M059J (cell line): ENCODE measurements at places on chromosomes 6 and 20. TPM values are rescaled to one million over a fixed set of nuclear protein-coding genes. Genes with fewer than 3 reads are reported as not detected.

DNA sequence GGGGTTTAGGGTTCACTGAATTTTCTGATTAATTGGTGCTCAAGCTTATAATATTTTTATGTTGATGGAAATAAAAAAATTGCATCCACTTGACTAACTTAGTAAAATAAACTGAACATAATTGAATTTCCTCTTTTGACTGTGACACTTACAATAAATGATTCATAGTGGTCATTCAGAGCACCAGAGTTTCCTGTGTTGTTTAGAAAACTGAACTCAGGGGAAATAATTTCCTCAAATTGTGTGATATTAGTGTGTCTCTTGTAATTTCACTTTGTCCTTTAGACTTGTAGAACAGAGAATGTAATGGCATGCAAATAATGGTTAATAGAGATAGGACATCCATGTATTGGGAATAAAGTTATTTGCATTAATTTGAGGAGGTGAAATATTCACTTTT lies 319.7 kb upstream of the MAN1A1 start:
- DNase-seq: peak; percentile 2

DNA sequence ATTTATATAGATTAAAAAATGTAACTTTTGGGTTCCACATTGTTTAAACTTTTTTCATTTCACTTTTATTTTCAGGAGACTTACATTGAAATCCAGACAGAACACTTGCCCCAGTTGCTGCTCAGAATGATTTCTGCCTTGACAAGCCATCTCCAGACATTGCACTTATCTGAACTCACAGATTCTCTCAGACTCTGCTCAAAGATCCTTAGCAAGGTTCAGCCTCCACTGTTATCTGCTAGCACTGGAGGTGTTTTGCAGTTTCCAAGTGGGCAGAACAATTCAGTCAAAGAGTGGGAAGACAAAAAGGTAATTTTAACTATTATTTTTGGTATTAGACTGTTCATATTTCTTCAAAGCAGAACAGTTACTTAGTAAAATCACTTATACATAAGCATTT lies 58.0 kb downstream of the DOP1A start:
- no peak for DNase-seq

GRCh38 chr6:46720401-46720800 lies 14.8 kb downstream of the PLA2G7 start:
- DNase-seq: no peak

DNA sequence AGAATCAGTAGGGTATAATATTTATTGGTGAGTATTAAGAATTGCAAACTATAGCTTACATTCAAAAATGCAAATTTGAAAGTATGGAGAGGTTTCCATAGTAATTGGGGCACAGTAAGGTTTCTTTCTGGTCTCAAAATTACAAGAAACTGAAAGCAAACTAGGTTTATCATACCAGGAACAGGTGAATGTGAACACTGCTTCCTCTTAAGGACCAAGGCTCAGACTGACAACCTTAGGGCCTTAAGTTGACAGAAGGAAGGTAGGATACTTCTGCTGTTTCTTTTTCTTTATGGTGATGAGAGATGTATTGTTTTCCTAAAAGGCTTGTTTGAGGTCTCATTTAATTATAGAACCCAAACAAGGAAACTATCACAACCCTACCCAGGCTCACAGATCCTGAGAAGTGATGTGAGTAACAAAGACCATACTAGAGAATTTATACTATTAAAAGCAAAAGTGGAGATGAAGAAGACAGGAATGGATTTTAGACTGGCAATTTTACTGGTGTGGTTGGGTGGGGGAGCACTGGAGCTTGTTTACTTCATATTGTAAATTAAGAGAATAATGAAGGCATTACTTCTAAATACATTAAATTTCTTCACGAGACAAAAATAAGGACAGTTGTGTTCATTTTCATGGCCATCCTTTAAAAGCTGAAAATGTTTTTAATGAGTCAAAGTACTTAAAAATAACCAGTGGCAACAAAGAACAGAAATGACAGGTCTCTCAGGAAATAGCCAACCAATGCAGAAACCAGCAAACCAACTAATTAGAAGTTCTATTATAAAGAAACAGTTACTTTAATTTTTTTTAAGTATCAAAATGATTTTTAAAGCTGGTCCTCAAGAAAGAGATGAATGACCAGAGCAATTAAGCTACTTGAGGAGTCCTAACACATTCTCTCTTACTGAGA lies 21.3 kb downstream of the STAU1 start:
- DNase-seq: no peak

The CD24 gene
- 284 and 285 TPM in 2 replicates for total RNA-seq

The HCK gene
- 0.27 TPM in 1 of 2 replicates, not detected in the other for total RNA-seq
